ENCODE measurements at places on chromosomes 16 and 17. TPM values are rescaled to one million over a fixed set of nuclear protein-coding genes. Genes with fewer than 3 reads are reported as not detected.

ZNF205 gene
- total RNA-seq, result 8.0 TPM

KRT39 gene
- total RNA-seq, result not detected

RCVRN gene
- total RNA-seq, result not detected

CAPNS2 gene
- 0.27 TPM for total RNA-seq

MMD gene
- total RNA-seq, result 3.4 TPM

KRT32 gene
- total RNA-seq, result not detected

TANGO6 gene
- total RNA-seq, result 19.5 TPM

DNA sequence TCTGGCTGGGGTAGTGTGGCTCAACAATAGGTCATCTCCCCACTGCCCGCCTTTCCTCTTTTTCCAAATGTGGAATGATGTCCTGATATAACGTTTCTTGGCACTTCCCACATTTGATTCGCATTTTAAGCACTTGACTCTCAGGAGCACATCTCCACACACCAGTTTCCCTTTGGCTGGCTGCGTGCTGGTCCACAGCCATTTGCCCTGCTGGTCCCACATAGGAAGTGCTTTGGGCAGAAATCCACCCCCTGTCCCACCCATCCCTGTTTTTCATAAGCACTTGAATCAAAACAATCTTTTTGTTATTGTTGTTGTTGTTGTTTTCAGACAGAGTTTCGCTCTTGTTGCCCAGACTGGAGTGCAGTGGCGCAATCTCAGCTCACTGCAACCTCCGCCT lies 24.0 kb upstream of the TNFRSF13B start:
- no peak overlapping the region for H3K27ac ChIP-seq
- H3K4me1 ChIP-seq, result peaks cover 2% of the 10 kb centered on the region
- no peak for DNase-seq
- H3K36me3 ChIP-seq, result no peaks in the 10 kb centered on the region
- no peaks in the 10 kb centered on the region for H3K27me3 ChIP-seq

- no peak overlapping the region for H3K4me3 ChIP-seq
- peaks cover 16% of the 10 kb centered on the region for H3K4me1 ChIP-seq
- H3K27me3 ChIP-seq, result peaks cover 9% of the 10 kb centered on the region
- peak overlapping the region; percentile 51 for H3K27ac ChIP-seq
These were observed 2.3 kb upstream of the NUDT16L1 start for GRCh38 chr16:4690946-4691665.

GRCh38 chr17:79685121-79685520 lies 45.6 kb upstream of the ENPP7 start:
- no peaks in the 10 kb centered on the region for H3K36me3 ChIP-seq
- no peak overlapping the region for H3K27ac ChIP-seq
- H3K4me3 ChIP-seq, result no peak overlapping the region
- no peak for DNase-seq
- H3K27me3 ChIP-seq, result peaks cover 48% of the 10 kb centered on the region
- H3K4me1 ChIP-seq, result no peaks in the 10 kb centered on the region

DNA sequence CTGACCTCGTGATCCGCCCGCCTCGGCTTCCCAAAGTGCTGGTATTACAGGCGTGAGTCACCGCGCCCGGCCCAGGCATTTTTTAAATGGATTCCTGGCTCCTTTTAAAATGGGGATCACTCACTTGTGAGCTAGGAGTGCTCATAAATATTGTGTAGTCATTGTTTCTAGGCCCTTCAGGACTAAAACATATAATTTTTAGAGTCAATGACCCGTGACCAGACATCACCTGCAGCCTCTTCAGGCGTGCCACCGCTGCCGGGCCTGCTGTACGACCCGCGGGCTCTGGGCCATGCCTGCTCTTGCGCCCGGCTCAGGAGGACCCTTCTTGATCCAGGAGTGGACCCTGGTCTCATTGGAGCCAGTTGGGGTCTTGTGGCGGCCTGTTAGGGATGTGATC lies 30.8 kb downstream of the EFCAB5 start:
- no peak overlapping the region for H3K27ac ChIP-seq
- peaks cover under 1% of the 10 kb centered on the region for H3K4me1 ChIP-seq
- no peak for DNase-seq

DNA sequence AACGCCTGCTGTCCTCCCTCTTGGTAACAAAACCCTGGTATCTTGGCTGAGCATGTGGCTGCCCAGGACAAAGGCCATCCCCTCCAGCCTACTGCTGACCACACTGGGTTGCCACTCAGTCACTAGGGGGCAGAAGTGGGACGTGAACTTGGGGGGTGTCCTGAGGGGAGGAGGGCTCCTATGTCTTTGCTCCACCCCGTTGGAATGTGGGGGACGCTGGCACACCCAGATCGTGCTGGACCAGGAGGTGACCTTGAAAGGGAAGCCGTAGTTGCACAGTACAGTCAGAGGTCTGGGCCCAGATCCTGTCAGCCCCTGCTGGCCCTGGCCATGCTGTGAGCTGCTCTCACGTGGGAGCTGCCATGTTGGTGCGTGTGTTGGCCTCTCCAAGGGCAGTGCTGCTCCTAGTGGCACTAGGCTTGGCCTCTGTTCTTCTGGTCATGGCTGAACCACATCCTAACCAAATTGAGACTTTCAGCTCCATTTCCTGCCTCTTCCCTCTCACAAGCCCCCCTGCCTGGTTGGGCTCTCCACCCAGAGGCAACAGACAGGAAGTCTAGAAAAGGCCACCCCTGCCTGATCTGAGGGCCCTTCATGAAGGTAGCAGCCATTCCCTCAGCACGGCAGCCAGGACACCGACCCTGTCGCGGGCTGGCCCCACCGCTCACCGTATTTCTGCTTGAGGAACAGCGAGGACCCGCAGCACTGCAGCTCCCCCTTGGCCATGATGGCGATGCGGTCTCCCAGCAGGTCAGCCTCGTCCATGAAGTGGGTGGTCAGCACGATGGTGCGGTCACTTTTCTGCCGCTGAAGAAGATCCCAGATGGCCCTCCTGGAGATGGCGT lies 29.0 kb upstream of the RNPS1 start:
- peaks cover 12% of the 10 kb centered on the region for H3K27me3 ChIP-seq
- H3K36me3 ChIP-seq, result no peaks in the 10 kb centered on the region
- H3K27ac ChIP-seq, result no peak overlapping the region
- H3K4me3 ChIP-seq, result no peak overlapping the region
- peak; percentile 5 for DNase-seq

DNA sequence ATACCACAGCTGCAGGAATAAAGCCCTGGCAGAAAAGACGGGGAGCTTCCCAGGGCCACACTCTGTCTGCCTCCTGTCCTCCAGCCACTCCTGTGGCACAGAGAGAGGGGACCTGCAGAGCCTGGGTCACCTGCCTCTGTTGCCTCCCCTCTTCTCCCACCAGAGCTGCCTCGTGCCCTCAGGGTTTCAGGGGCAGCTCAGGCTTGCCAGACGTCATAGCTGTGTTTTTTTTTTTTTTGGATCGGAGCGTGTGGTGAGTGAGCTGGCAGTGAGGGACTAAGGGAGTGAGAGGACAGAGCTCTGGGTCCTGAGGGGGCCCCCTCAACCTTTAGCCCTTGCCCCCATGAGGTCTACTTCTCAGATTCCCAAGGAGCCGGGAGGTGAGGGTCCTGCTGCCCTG lies 2.1 kb downstream of the PIK3R6 start:
- no peak for DNase-seq
- no peaks in the 10 kb centered on the region for H3K4me1 ChIP-seq
- H3K36me3 ChIP-seq, result no peaks in the 10 kb centered on the region
- H3K27me3 ChIP-seq, result peaks cover 5% of the 10 kb centered on the region
- no peak overlapping the region for H3K27ac ChIP-seq

- H3K27ac ChIP-seq, result peak overlapping the region; percentile 65
- H3K27me3 ChIP-seq, result peaks cover 1% of the 10 kb centered on the region
- H3K4me1 ChIP-seq, result peaks cover 19% of the 10 kb centered on the region
- peak overlapping the region; percentile 47 for H3K4me3 ChIP-seq
- 0 out of 2 replicates have a peak, but pooled peaks cover 4% of the 10 kb centered on the region for H3K36me3 ChIP-seq
These were observed 9.3 kb upstream of the ABCC12 start for GRCh38 chr16:48164907-48165715.

DNA sequence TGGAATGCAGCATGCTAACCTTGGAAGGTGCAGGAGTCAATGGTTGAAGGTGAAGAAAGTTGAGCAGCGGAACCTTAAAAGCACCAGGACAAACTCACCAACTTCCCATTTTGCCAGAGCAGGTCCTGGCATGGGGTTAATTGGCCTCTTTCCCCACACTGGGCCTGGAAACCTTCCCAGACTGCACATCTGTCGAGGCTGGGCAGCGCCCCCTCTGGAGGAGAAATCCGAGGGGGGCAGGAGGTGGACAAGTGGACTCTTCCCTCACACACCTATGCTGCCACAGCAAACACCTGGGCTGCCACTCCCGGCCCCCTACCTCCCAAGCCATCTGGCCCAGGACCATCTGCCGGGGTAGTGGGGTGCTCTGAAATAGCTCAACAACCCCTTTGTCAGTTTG lies 232.4 kb downstream of the CBLN1 start:
- H3K4me3 ChIP-seq, result no peak overlapping the region
- H3K4me1 ChIP-seq, result no peaks in the 10 kb centered on the region
- no peak for DNase-seq
- no peaks in the 10 kb centered on the region for H3K27me3 ChIP-seq
- H3K27ac ChIP-seq, result no peak overlapping the region

- no peak for DNase-seq
- H3K27ac ChIP-seq, result peak overlapping the region; percentile 92
- H3K36me3 ChIP-seq, result peaks cover 12% of the 10 kb centered on the region
These were observed 220.1 kb downstream of the CCDC182 start for GRCh38 chr17:57524839-57525568.

DNA sequence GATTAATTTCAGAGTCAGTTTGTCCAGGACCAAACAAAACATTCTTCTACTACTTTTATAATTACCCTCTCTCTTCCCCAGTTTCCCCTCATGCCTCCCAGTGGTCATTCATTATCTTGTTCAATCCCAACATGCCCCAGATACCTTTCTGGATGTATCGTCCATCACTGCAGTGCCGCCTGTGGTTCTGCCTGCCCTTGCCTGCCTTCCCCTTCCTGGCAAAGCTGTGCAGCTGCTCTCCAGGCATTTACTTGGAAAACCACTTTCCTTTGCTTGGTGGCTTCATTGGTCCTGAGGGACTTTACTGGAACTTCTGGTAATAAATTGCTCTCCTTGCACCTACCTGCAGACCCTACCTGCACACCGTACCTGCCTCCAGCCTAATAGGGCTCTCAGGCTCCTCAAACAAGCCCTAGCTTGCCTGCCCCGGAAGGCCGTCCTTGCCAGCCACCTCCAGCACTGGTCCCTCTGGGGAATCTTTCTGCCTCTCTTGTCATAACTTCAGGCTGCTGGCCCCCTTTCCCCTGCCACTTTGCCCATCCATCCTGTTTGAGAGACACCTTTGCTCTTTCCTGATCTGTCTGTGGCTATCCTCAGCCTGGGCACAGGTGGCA lies 19.5 kb upstream of the MSI2 start:
- H3K27me3 ChIP-seq, result peaks cover 17% of the 10 kb centered on the region
- H3K36me3 ChIP-seq, result no peaks in the 10 kb centered on the region
- H3K27ac ChIP-seq, result no peak overlapping the region
- DNase-seq, result no peak
- H3K4me3 ChIP-seq, result no peak overlapping the region

- H3K4me3 ChIP-seq, result no peak overlapping the region
- H3K27me3 ChIP-seq, result peaks cover 2% of the 10 kb centered on the region
- peak overlapping the region; percentile 18 for H3K27ac ChIP-seq
- peaks cover 21% of the 10 kb centered on the region for H3K4me1 ChIP-seq
These were observed 3.2 kb downstream of the PAM16 start for GRCh38 chr16:4347765-4348509.

DNA sequence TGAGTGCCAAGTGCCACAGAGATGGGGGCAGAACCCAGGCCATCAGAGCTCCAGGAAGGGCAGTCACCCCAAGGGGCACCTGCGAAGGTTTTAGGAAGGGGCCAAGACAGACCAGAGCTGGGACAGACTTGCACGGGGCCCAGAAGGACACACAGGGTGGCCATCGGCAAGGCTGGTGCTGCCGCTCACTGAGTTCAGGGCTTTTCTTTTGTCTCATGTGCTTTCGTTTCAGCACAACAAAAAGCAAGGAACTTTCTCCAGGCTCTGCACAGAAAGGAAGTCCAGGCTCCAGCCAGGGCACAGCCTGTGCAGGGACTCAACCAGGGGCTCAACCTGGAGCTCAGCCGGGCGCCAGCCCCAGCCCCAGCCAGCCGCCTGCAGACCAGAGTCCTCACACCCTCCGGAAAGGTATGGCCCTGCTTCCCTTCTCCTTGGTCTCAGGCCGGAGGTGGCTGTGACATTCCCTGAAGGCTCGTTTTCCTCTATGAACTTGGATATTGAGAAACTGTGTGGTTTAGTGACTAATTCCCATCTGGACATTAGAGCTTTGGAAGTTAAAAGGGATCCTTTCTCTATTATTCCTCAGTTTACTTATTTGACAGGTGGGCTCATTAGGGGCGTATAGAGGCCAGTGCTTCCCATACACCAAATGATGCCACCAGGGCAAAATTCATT lies 37.9 kb downstream of the ELAC2 start:
- H3K27ac ChIP-seq, result no peak overlapping the region
- H3K36me3 ChIP-seq, result no peaks in the 10 kb centered on the region
- H3K4me1 ChIP-seq, result peaks cover 33% of the 10 kb centered on the region
- DNase-seq, result peak; percentile 16
- peaks cover 16% of the 10 kb centered on the region for H3K27me3 ChIP-seq

DNA sequence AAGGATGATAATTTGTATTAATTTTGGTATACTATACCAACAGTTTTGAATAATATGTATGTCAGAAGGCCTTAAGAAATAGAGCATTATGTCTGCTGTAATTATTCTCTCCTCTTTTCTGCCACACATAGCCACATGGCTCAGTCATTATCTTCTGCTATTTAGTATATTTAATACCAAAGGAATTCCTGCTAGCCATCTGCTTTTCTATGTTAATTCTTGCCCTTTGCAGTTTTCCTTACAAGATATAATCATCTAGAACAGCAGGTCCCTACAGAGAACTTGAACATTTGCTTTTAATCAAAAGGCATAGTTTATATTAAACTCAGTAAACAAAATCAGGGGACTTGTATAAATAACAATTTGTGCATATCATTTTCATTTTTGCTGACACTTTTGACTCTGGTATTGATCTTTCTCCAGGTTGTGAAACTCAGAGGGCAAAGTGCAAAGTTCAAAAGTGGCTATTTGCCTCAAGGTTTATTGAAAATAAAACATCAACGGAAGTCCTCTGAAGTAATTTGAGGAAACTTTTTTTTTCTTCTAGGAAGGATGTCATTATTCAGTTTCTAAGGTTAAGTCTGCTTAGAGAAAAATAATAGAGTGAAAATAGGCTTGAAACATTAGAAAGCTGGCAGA lies 702.0 kb downstream of the KCNJ2 start:
- H3K27ac ChIP-seq, result no peak overlapping the region
- DNase-seq, result no peak
- H3K4me1 ChIP-seq, result no peaks in the 10 kb centered on the region
- no peaks in the 10 kb centered on the region for H3K36me3 ChIP-seq

Data from HFFc6 (cell line).